ENCODE measurements at places on chromosomes 12 and 14. TPM values are rescaled to one million over a fixed set of nuclear protein-coding genes. Genes with fewer than 3 reads are reported as not detected.

- no peak overlapping the region for H3K27ac ChIP-seq
- no peak for DNase-seq
- no peak overlapping the region for H3K4me3 ChIP-seq
These were observed 9.1 kb downstream of the SLC38A1 start for GRCh38 chr12:46259713-46260112.

DNA sequence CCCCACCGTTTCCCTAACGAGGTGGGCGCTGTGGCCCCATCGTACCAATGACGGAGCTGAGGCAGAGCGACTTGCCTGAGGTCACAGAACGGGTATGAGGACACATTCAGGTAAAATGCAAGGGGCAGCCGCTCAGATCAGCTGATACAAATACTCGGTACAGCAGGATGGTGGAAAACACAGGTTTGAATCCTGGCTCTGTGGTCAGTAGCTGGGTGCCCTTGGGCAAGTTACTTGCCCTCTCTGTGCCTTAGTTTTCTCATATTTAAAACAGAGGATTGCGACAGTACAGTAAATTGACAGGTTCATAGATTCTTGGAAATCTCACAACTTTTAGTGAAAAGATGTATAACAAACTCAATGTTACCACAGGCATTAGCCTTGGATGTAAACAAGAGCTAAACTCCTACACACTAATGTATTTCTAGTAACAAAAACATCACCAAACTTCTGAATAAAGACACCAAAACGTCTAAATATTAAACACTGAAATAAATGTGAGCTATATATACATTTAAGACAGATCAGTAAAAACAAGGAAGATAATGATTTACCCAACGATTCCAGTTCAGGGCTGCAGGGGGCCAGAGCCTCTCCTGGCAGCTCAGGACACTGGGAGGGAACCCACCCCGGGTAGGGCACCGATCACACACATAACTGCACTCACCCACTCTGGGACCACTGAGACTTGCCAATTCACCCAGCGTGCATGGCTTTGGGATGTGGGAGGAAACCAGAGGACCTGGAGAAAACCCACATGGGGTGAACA, 128.4 kb downstream of the RBM19 start:
- H3K36me3 ChIP-seq = peaks cover 42% of the 10 kb centered on the region
- no peaks in the 10 kb centered on the region for H3K27me3 ChIP-seq
- no peaks in the 10 kb centered on the region for H3K4me1 ChIP-seq
- H3K4me3 ChIP-seq = no peak overlapping the region

DNA sequence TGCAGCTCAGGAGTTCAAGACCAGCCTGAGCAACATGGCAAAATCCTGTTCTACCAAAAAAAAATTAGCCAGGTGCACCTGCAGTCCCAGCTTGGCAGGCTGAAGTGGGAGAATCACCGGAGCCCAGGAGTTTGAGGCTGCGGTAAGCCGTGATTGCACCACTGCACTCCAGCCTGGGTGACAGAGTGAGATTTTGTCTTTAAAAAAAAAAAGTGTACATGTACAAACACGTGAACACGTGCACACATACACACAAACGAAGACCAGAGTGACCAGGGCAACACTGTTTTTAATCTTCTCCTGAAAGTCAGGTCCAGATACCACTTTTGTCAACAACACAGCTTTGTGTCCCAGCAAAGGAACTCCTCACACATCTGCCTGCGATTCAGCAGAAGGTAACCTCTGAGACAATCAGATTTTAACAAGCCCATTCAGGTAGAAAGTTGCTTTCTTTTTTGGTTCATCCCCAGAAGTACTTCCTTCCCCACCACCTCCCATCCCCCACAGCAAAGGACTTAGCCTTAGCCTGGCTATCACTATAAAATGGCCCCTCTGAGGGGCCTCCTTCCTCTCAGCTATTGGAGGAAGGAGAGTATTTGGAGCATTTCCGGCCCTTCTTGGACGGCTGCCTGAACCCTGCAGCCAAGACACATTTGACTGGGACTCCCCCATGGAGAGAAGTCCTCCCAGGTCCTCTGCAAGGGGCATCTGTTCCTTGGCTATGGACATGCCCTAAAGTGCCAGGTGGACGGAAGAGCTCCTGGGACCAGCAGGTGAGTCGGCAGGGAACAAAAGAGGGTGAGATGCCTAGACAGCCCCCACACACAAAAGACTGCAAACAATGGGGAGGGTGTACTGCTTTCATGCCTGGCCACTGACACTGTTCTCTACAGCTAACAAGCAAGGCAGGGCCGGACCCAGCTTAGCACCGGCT, 9.8 kb downstream of the CTDSP2 start:
- peak overlapping the region; percentile 3 for H3K4me3 ChIP-seq
- no peaks in the 10 kb centered on the region for H3K27me3 ChIP-seq
- peak; percentile 52 for DNase-seq
- peaks cover 7% of the 10 kb centered on the region for H3K36me3 ChIP-seq
- H3K27ac ChIP-seq = peak overlapping the region; percentile 48

Gene LRRC10
- total RNA-seq = not detected

Gene DPY19L2
- total RNA-seq = 21.8 TPM

- H3K4me3 ChIP-seq = no peak overlapping the region
- no peaks in the 10 kb centered on the region for H3K27me3 ChIP-seq
- H3K4me1 ChIP-seq = no peaks in the 10 kb centered on the region
These were observed 65.3 kb downstream of the MSRB3 start for GRCh38 chr12:65343801-65344200.

- no peaks in the 10 kb centered on the region for H3K4me1 ChIP-seq
- no peak for DNase-seq
- no peaks in the 10 kb centered on the region for H3K36me3 ChIP-seq
- no peak overlapping the region for H3K27ac ChIP-seq
These were observed 219.0 kb downstream of the NTF3 start for GRCh38 chr12:5650829-5651461.

Gene RIMBP2
- total RNA-seq = not detected

Gene FLRT2
- total RNA-seq = 58.6 TPM

GRCh38 chr14:97293659-97294058, 496.5 kb downstream of the VRK1 start:
- no peak for DNase-seq
- no peaks in the 10 kb centered on the region for H3K27me3 ChIP-seq
- no peaks in the 10 kb centered on the region for H3K4me1 ChIP-seq
- H3K27ac ChIP-seq = no peak overlapping the region
- no peaks in the 10 kb centered on the region for H3K36me3 ChIP-seq

Measured in tibial nerve (tissue), 4 donors.